ENCODE measurements at places on chromosomes 12 and 14. TPM values are rescaled to one million over a fixed set of nuclear protein-coding genes. Genes with fewer than 3 reads are reported as not detected.

Gene TPH2
- not detected for total RNA-seq

DNA sequence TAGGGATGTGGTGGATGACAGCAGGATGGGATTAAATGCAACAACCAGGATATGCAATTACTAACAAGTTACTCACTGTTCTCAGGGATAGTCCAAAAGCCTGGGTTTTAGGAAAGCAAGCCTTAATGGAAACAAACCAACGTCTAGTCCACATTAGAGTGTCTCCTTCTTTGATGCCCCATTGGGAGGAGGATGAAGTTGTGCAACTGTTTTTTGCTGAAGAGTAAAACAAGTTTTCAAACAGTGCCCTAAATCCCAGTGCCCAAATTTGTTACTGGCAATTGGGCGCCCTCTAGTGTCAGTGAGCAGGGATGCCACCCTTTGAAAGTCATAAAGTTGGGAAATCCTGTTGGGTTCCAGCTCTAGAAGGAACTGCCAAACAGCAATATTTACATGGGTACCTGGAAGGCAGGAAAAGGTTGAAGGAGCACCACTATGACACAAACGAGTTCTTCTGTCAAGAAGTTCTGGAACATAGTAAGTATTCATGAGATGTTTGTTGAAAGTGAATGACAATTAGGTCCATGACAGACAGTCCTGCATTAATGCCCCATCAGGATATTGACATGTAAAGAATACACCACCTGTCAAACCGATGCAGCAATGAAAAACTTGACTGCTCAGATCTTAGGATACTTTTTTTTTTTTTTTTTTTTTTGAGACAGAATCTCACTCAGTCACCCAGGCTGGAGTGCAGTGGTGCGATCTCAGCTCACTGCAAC lies 11.1 kb upstream of the DPF3 start:
- peak; percentile 81 for DNase-seq

DNA sequence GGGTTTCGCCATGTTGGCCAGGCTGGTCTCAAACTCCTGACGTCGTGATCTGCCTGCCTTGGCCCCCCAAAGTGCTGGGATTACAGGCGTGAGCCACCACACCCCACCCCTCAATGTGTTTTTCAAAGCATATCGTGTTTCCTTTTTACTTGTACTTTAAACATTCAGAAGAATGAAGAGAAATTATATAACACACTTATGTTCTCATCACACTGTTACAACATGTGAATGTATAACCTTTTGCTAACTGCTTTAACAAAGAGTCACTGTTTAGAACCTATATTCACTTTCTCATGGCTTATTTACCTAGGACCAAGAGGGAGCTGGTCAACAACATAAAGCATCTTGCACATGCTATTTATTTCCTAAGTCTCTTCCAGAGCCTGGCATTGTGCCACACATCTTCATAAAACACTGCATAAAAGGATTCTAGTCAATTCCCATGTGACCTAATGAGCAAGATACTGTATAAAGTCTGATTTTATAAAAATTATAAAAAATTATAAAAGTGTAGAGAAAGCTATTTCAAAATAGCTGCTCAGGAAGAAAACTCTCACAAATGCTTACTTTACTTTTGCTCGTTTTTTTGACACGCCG lies 16.0 kb upstream of the ACTR6 start:
- DNase-seq, result no peak

GRCh38 chr12:124692443-124692842 lies 125.0 kb upstream of the NCOR2 start:
- no peak for DNase-seq

Gene SETD3
- total RNA-seq, result 69.8 TPM

- no peak for DNase-seq
Observed at GRCh38 chr14:30813216-30813615, 61.1 kb upstream of the COCH start.

DNA sequence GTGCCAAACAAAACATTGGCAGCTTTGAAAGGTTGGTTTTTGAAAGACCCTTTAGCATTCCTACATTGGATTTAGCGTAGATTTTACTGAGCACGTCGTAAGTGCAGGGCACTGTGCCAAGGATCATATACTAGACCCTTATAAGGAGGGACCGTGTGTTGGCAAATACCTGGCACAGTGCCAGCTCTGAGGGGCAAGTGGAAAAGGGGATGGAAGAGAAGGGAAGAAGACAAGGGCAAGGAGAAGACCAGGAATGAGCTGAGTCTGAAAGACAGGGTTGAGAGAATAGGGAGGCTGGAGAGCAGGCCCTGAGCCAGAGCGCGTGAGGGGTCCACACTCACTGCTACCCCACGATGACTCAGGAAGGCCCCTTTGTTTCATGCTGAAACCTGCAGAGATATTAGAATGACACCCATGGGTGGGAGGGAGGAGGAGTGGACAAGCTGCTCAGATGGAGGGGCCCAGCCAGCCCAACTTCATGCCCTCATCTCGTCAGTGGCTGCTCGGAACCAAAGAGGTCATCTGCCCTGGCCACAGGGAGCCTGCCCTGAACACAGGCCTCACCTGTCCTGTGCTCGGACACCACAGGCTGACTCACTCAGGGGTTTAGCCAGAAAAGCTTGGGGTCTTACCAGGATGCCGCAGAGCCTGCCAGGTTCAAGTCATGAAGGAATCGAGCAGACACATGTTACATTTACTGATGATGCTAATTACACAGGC lies 25.0 kb downstream of the RAB35 start:
- DNase-seq, result no peak

DNA sequence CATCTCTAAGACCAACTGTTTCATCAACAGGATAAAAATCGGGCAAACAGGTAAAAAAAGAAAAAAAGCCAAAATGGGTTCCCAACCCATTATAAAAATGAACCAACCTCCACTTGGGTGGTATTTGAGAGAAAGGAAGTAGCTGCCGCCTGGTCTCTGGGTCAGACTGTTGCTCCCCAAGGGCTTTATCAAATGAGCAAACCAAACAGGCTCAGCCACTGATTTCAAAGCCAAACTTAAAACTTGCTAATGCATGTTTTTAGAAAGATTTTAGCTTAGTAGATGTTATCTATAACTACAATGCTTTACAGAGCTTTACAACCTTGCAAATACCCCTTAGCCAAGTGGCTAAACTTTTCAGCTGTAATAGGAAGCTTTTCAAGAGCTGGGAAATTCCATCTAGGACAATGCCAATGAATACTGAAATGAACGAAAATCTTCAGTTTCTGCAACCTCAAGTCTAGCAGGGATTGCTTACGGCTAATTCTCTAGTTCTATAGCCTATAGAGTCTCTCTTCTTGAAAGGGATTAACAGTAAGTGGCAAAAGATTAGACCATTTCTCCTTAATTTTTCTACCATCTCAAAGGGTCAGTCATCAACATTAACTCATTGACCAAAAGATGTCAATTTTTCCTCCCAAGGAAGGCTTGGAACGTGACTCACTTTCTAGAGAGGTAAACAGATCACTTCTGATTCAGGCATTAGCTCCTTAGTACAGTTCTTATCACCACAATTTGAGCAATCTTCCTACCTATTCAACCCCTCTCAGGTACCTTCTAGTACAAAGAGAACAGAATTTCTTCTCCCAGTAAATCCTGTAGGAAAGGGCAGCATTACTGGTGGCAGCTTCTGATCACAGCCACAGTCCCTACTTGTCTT lies 4.2 kb downstream of the PPM1H start:
- no peak for DNase-seq

DNA sequence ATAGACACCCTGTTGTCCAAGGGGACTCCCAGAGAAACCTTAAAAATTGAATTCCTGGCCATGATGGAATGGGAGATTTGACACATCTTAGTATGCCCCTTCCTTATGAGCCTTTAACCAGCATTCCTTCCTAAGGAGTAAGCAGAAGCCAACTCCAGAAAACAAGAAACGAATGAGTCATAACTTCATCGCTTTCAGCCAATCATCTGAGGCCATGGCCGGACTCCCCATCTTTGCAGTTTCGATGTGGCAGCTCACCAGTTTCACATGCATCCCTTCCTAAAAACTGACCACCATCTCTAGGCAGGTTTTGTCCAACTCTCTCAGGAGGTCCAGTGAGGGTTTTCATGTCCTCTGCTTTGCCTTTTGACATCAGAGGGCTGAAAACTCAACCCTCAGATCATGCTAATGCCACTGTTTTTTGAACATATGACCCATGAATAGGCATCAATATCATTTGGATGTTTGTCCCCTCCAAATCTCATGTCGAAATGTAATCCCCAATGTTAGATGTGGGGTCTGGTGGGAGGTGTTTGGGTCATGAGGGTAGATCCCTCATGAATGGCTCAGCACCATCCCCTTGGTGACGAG lies 19.9 kb downstream of the DAAM1 start:
- no peak for DNase-seq

DNA sequence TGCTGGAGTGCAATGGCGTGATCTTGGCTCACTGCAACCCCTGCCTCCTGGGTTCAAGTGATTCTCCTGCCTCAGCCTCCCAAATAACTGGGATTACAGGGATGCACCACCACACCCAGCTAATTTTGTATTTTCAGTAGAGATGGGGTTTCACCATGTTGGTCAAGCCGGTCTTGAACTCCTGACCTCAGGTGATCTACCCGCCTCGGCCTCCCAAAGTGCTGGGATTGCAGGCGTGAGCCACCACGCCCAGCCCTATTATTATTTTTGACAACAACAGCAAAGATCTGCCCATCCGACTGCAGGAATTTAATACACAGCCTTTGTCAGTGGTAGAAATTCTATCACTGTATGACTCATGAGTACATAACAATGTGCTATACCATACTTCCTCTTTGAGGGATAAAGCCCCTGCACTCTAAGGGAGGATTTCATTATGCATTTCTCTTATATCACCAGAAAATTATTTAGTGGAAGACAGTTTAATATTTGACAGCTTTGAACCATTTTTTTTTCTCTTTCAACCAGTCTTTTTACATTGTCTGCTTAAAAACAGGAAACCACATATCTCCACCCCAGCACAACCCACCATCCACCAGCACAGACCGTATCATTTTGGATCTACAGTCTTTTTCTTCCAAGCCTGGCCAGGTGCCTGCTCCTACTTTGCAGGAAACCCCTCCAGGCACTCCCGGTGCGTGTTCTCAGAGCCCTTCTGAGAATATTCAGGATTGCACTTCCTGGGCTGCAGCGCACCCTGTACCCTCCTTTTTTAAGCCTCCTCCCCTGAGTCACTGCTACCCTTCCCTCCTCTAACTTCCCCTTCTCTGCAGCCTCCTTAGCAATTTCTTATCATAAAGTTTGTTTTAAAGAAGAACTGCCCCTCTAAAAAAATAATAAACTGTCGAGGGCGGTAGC lies 594 bp downstream of the ARHGDIB start:
- peak; percentile 68 for DNase-seq

Measured in dermis blood vessel endothelial cell (primary cell).